Stimulated activated CD4-positive, alpha-beta T cell treated with anti-CD3 and anti-CD28 coated beads, Interleukin-2, amount 100 ng/mL, for 24 hours (primary cell): ENCODE measurements at places on chromosomes 12 and 14.
A peak's percentile ranks its signal among the peaks of the same experiment; 100 is the strongest.

DNA sequence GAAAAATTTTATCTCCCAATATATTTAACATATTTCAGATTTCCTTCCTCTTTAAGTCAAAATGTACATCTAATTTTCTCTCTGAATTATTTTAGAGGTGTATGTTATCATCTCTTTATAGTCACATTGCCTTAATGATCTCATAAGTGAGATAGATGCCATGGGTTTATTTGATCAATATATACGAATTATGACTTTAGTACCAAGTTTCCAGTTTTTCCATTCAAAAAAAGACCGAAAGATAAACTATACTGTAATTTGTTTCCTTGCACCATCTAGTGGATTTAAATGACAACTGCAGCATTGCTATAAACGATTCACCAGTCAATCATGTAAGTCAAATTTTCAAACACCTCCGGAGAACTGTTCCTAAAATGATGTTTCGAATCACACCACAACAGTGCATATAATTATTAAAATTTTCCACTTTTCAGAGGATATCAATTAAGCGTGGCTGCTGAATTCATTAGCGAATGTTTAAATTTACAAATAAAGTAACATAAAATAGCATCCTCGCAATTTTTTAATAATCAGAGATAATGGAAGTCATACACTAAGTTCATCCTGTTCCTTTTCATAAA lies 419 bp upstream of the ATXN7L3B start:
- no peak for DNase-seq

DNA sequence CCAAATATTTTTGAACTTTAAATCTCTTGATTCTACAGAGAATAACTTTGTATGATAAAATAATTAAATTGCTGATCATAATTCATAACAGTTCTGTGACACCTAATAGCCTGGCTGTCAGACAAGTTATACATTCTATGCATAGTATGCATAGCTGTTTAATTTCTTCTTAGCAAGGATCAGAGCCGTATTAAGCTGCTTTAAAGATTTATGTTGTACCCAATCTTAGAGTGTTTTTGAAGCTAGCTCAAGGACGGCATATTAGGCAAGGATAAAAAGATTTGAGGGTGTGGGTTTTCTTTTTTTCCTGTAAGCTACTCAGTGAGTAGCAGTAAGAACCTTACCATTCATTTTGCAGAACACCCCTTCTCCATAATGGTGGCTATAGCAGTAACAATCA lies 45.9 kb downstream of the SLC17A8 start:
- DNase-seq = no peak

GRCh38 chr12:105083551-105084105 lies 630 bp downstream of the ALDH1L2 start:
- DNase-seq = no peak

- no peak for DNase-seq
Observed at GRCh38 chr14:103127356-103127755, 4.1 kb downstream of the TNFAIP2 start.

DNA sequence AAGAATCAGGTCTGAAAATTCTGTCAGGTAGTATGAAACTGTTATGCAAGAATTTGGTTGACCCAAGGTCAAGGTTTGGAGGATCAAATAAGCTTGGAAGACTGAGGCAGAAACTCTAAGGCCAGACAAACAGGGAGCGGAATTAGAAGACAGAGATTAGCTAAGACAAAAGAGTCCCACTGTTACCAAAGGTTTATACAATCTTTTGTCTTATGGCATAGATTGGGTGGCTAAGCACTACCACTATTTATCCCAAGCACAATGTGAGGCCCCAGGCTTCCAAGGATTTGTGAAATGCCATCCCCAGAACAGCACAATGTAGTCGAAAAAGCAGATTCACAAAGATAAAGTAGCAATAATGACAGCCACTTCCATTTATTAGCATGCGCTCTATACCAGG lies 311.2 kb downstream of the SEC23A start:
- DNase-seq = no peak

- peak; percentile 60 for DNase-seq
Observed at GRCh38 chr12:6540181-6540877, 6.0 kb downstream of the GAPDH start.

DNA sequence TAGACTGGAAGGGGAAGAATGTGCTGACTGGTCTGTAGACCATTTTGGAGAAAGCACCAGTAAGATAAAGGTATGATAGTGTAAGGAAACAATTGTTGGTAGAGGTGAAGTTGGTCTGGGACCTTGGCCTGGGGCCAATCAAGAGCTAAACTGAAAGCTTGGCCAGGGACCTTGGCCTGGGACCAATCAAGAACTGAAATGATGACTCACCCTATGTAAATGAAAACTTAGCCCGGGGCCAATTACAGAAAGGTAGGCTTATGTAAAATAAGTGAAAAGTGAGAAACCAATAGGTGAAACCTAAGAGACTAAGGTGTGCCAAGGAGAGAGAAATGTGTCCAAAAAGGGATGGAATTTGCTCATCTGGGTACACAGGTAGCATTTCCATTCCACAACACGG lies 776.0 kb downstream of the C12orf50 start:
- no peak for DNase-seq

- no peak for DNase-seq
Observed at GRCh38 chr12:65881348-65881961, 57.2 kb downstream of the HMGA2 start.
